Germinal center (tissue), 1 donor: ENCODE measurements at places on chromosomes 13 and 19.
A peak's percentile ranks its signal among the peaks of the same experiment; 100 is the strongest.

DNA sequence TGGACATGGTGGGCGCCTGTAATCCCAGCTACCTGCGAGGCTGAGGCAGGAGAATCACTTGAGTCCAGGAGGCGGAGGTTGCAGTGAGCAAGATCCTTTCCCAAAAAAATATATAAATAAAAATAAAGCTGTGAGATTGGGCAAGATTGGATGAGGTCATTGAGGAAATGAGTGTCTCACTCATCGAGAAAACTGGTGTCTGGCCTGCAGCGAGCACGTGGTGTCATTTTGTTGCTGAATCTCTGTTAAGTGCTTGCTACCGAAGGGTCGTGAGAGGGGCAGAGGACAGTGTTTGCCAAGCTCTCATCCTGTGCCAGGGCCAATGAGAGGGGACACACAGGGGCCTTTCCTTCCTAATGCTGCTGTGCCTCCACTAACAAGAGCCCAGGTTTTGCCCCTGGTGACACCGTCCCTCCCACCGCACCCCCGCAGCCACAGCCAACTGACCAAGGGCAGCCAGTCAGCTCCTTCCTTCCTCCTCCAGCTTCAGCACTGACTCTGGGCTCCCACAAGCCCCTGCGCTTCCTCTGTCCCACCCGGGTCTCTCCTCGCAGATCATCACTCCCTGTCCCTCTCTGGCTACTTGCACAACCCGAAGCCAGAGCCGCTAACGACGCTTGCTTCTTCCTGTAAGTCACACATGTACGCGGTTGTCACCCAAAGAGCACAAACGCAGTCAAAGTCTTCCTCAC lies 3.2 kb downstream of the POLD1 start:
- DNase-seq, result no peak

DNA sequence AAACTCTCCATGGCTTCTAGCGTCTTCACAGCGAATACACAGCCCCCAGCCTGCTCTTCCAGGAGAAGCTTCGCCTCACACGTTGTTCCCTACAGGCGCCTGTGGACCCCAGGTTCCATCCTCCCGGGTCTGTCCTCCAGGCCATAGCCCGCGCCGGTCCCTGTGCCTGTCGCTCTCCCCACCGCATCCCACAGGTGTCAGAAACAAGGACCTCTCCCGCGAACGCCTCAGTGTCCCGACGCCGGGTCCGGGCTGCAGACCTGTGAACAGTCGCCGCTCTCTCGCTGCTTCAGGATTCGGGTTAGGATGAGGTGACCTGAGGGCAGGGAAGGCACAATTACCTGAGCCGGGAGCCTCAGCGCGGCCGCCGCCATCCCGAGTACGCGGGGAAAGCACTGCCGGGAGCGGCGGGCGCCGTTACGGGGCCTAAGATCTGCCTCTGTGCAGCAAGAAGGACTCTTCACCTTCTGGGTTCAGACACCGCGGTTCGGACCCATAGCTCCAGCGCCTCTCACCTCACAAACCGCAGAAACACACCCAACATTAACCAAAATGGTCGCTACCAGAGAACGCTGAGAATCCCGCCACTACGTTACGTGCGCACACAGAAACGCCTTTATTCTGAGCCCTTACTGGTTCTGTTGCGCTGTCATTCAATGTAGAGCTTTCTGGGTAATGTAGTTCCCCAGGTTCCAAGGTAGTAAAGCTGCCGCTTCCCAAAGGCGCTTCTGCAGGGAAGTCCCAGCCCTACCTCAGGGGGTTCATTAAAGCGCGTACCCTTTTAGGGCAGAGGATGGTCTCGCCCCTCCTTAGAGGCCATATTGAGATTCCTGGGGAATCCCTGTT lies at the start of gene ZNF418:
Gene ZNF418, minus strand, starts transcription at position 583 of the 846 bp plus-strand sequence. CDS start 1,580 bp downstream, outside the sequence.
- peak; percentile 67 for DNase-seq

DNA sequence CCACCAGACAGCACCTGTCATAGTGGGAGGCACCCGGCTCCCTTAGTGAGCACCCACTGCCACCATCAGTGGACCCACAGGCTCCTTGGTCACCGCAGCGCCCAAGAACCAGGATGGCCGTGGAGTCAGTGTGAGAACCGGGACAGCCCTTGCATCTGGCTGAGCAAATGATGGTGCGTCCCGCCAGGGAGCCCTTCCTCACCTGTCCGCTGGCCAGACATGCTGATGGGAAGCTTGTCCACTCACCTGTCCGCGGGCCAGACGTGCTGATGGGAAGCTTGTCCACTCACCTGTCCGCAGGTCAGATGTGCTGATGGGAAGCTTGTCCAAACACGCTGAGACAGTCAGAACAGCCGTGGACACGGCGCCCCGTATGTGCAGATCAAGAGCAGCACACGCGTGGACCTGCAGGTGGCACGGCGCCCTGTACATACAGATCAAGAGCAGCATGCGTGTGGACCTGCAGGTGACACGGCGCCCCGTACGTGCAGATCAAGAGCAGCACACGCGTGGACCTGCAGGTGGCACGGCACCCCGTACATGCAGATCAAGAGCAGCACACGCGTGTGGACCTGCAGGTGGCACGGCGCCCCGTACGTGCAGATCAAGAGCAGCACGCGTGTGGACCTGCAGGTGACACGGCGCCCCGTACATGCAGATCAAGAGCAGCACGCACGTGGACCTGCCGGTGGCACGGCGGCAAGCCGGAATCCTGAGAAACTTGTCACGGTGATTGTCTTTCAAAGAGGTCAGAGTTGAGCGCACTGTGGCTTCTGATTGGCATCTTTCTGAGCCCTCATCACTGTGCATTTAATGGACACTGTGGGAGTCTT lies 40.7 kb upstream of the DCUN1D2 start:
- no peak for DNase-seq

DNA sequence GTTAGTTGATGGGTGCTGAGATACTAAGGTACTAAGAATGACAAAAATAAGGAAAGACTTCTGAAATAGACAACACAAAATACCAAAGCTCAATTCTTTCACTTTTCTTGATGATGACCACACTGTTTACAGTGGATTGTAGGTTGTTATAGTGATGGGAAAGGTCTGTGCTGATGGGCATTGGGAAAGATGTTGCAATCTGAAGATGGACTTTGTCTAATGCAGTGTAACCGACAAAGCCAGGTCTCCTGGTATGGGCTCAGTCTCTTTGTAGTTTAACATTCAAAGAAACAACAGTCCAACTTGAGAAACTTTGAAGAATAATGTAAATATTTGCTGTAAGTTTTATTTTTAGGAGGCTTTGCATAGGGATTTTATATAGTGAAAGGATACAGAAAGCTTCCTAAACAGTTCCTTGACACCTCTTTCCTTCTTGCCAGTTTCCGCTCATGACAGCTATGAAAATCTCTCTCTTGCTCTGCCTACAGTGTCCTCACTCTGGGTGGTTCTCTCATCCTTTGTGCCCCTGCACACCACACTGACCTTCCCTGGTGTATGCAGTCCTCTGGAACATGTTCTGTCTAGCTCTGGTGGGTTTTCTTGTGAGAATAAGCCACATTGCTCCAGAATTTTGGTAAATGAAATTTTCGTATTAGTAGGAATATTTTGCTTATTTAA lies 172.2 kb downstream of the KCNRG start:
- DNase-seq, result no peak

- no peak for DNase-seq
Measured at GRCh38 chr13:23605831-23606230, 35.6 kb downstream of the TNFRSF19 start.

- DNase-seq, result no peak
Measured at GRCh38 chr19:29673451-29674371, 8.4 kb downstream of the PLEKHF1 start.

GRCh38 chr19:27718234-27718633 lies 1494.7 kb downstream of the UQCRFS1 start:
- DNase-seq, result no peak

- DNase-seq, result no peak
Measured at GRCh38 chr19:51450730-51451307, 7.4 kb downstream of the SIGLEC8 start.

DNA sequence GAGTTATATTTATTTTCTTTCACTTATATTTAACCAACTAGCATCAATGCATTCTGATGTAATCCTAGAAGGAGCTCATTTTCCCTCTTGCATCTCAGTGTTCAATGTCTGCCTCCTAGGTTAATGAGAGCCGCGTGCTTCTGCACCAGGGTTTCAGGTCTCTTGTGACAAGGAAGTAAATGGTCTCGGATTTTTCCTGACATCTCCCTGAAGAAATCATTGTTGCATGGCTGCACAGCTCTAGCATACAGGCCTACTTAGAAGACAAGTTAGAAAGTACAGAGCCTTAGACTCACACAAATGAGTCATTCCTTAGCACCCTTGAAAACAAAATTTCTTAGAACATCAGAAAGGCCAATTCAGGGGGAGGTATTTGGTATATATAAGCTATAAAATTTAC lies 57.2 kb upstream of the KLF12 start:
- DNase-seq, result no peak

- no peak for DNase-seq
Measured at GRCh38 chr13:99860745-99861144, 110.8 kb downstream of the ZIC5 start.

GRCh38 chr13:44410328-44410859 lies 36.8 kb downstream of the SERP2 start:
- DNase-seq, result no peak

GRCh38 chr13:79621449-79621848 lies 140.5 kb downstream of the NDFIP2 start:
- DNase-seq, result no peak

GRCh38 chr19:2315818-2316353 lies 7.9 kb upstream of the LINGO3 start:
- no peak for DNase-seq

GRCh38 chr13:46307554-46307953 lies 79.5 kb downstream of the RUBCNL start:
- no peak for DNase-seq

DNA sequence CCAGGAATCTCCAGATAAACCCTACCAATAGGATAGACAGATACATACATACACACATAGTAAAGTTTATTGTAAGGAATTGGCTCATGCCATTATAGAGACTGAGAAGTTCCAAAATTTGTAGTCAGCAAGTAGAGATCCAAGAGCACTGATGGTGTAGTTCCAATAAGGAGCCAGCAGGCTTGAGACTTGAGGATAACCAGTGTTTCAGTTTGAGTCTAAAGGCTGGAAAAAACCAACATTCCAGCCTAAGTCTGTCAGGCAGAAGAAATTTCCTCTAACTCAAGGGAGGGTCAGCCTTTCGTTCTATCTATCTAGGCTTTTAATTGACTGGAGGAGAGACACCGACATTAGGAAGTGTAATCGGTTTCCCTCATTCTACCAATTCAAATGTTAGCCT lies 110.2 kb upstream of the TSHZ3 start:
- DNase-seq, result no peak

DNA sequence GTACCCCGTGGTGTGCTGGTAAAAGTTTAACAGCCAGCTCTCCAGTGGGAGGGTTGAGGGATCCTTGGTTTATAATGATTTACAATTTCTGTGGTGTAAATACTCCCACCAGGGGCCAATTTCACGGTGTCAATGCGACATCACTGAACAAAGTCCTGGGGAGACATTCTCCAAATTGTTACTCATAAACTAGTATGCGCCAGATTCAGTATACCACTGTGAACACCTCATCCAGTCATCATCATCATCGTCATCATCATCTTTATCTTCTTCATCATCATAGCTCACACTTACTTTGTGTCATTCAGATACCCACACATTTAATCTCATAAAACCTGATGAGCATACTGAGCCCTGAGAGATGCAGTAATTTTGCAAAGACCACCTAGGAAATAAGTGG lies 17.2 kb upstream of the TNFSF14 start:
- no peak for DNase-seq

- DNase-seq, result no peak
Measured at GRCh38 chr19:51653162-51653561, 6.5 kb upstream of the SIGLEC14 start.

DNA sequence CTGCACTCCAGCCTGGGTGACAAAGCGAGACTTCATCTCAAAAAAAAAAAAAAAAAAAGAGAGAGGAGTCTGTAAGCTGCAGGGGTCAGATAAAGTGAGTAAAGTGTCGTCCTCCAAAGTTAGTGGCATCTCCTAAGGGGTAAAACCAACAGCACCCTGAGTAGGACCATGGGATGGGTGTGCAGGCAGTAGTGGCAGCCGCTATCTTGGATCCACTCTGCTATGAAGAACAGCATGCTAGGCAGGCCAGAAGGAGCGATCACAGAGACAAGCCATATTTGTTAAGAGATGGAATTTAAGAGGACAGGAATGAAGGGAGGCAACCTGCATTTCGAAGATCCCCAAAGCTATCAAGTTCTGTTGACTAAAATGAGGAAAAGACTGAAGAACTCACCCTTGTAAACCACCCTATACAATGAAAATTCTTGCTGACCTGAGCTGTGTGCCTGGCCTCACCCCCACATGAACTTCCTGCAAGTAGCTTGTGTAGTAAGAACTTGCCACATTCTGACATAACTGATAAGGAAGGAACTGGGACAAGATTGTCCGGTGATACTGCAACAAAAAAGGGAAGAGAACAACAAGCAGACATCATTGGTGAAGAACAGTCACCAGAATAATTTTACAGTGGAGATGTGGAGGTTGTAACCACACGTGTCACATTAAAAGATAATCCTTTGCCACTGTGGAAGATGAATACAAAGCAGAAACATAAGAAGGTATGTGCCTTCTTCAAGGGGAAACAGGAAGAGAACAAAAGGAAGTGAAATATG lies 16.2 kb downstream of the DPY19L3 start:
- no peak for DNase-seq

DNA sequence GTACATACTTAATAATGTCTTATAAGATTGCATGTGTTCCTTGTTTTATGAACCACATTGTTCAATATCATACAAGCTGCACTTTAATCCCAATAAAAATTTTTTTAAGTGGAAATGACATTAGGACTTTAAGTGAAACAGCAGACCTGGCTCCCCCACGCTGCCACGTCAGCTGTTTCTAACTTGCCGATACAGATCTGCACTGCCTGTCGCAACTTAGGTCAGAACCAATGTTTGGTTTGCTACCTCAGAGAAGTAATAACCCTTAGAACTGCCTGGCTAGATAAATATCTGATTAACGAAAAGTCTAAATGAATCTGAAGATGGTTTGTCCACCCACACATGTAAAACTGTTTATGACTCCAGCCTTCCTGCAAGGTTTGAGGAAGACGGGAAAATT lies 327.5 kb upstream of the DACH1 start:
- no peak for DNase-seq

DNA sequence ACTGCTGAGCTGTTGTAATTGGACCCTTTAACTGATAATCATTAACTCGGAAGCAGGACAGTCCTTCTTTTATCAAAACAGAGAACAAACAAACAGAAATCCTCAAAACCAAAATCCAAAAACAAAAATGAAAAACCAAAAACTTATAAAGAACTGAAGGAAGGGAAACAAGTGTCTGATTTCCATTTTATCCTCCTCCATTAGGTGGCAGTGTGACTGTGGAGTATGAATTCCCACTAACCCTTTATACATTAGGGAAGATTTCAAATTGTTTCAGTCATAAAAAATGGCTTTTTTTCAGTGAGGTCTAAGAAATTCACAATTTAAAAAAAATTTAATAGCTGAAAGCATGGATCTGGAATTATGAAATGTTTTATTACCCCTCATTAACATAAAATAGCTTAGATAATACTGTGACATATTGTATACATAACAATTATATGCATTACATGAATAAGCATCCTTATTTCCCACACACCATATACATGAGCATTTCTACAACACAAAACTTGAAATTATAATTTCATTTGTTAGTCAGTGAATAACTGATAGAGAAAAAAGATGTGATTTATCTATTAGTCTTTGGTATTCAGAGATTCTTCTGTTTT lies 1074.3 kb upstream of the PCDH9 start:
- DNase-seq, result no peak

GRCh38 chr13:100208002-100208401 lies 119.1 kb downstream of the PCCA start:
- no peak for DNase-seq
